ENCODE measurements at places on chromosomes 2 and 18. TPM values are rescaled to one million over a fixed set of nuclear protein-coding genes. Genes with fewer than 3 reads are reported as not detected.

The TOGARAM2 gene
- not detected for total RNA-seq

The INHA gene
- total RNA-seq: not detected

The SIX3 gene
- total RNA-seq: not detected

The C2orf78 gene
- not detected for total RNA-seq

The VIT gene
- total RNA-seq: 0.85 TPM

The ELMOD3 gene
- 14.2 TPM for total RNA-seq

The TEX44 gene
- total RNA-seq: not detected

The LDAH gene
- total RNA-seq: 15.7 TPM

The ANKRD29 gene
- 3.9 TPM for total RNA-seq

The CXCR2 gene
- total RNA-seq: not detected

The EMILIN1 gene
- total RNA-seq: 137 TPM
